ENCODE measurements at places on chromosomes 7 and 10.

- no peaks in the 10 kb centered on the region for H3K27me3 ChIP-seq
- H3K4me3 ChIP-seq = no peak overlapping the region
- H3K36me3 ChIP-seq = no peaks in the 10 kb centered on the region
- peak; percentile 11 for DNase-seq
- H3K27ac ChIP-seq = peak overlapping the region; percentile 77
Measured at GRCh38 chr10:124641282-124642087, 102.7 kb downstream of the FAM53B start.

DNA sequence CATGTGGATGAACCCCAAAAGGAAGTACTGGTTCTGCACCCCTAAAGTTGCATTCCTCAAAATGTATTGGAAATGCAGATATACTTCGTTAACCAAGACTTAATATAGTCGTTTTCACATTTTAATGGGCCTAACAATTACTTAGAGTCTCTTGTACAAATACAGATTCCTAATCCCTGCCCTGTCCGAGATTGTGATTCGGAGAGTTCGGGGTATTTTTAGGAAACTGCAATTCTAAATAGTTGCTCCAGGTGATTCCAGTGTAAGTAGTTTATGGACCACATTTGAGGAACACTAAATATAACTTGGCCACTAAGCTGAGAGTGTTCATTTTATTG, 830 bp downstream of the TRUB1 start:
- peaks cover 15% of the 10 kb centered on the region for H3K4me1 ChIP-seq
- peak overlapping the region; percentile 91 for H3K4me3 ChIP-seq
- peak overlapping the region; percentile 85 for H3K27ac ChIP-seq
- H3K27me3 ChIP-seq = no peaks in the 10 kb centered on the region
- no peak for DNase-seq

DNA sequence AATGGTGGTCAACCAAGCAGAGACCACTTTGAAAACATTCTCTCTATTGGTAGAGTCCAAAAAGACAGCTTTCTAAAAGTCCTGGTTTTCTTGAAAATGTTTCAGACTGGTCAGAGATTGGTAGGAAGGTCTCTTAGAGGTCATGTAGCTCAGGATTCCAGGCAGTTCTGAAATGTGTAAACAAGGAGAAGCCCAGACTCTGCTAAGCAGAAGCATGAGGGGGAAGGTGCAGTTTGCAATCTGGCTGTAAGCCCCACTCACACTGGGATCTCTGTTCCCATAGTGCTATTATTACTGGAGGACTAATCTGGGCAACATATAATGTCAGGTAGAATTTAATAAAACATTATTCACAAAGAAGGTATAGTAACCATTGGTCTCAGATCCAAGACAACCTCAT, 101.1 kb downstream of the MAGI2 start:
- no peak overlapping the region for H3K27ac ChIP-seq
- no peak for DNase-seq
- H3K4me1 ChIP-seq = no peaks in the 10 kb centered on the region
- no peaks in the 10 kb centered on the region for H3K27me3 ChIP-seq
- no peaks in the 10 kb centered on the region for H3K36me3 ChIP-seq

- no peaks in the 10 kb centered on the region for H3K36me3 ChIP-seq
- DNase-seq = no peak
- H3K27ac ChIP-seq = no peak overlapping the region
- no peaks in the 10 kb centered on the region for H3K27me3 ChIP-seq
- no peak overlapping the region for H3K4me3 ChIP-seq
- H3K4me1 ChIP-seq = no peaks in the 10 kb centered on the region
Measured at GRCh38 chr10:17736223-17736622, 15.8 kb upstream of the TMEM236 start.

DNA sequence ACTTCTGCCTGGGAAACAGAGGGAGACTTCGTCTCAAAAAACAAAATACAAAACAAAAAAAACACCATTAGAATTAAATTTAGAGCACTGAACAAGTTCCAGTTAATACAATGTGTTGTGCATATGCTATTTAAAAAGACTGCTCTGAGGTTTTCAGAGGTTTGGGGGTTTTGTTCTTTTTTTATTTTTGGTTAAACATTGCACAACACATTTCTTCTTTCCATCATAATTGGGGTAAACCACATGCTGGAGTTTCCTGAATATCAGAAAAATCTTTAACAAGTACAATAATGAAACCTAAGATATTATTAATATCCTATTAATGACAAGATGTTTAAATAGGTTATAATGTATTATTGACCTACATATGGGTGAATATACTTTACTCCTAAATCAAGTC, 26.3 kb downstream of the IGF2BP3 start:
- no peak for DNase-seq
- H3K4me1 ChIP-seq = no peaks in the 10 kb centered on the region
- no peak overlapping the region for H3K4me3 ChIP-seq
- H3K27me3 ChIP-seq = no peaks in the 10 kb centered on the region
- H3K27ac ChIP-seq = no peak overlapping the region
- H3K36me3 ChIP-seq = no peaks in the 10 kb centered on the region

All from esophagus squamous epithelium (tissue), 5 donors.